D721Med (cell line): ENCODE measurements at places on chromosomes 6 and 20.

DNA sequence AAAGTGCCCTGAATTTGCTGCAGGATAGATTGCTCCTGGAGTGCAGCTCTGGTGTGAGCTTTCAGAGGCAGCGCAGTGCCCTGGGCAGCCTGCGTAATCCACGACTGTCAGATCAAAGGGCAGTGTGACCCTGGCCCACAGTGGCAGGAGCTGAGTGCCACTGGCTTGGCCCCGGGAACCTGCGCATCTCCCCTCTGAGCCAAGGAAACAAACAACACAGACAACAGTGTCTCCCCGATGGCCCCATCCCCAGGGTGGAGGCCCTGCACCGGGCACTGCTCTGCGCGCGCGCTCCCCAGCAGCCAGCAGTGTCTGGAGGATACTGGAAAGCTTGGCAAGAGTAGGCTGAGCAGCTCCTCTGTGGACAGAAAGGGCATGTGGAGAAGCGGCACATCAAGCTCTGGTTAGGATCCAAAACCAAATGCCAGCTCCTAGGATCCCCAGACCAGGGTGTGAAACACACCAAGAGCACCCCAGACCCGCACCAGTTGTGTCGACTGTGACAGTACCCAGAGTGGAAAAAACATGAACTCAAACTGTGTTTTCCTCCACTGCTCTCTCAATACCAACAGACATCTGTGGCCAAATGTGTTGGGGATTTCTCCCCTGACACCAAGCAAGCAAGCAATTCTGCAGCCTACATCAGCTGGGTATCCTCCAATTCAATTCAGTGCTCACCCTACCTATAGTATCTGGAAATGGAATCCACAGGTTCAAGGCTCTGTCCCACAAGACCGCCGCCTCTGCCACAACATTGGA is 26.7 kb downstream of the RBCK1 start:
- DNase-seq = no peak

- DNase-seq = no peak
Observed at GRCh38 chr6:15874821-15875220, 212.0 kb upstream of the DTNBP1 start.

- DNase-seq = no peak
Observed at GRCh38 chr6:53322188-53323029, 26.3 kb downstream of the ELOVL5 start.

GRCh38 chr6:105272786-105273185 is 93.0 kb upstream of the POPDC3 start:
- no peak for DNase-seq

GRCh38 chr20:59683181-59683580 is 78.8 kb downstream of the PHACTR3 start:
- DNase-seq = no peak

- DNase-seq = no peak
Observed at GRCh38 chr20:37315021-37315451, 25.6 kb downstream of the MANBAL start.

GRCh38 chr6:16684896-16685554 is 76.2 kb downstream of the ATXN1 start:
- no peak for DNase-seq

DNA sequence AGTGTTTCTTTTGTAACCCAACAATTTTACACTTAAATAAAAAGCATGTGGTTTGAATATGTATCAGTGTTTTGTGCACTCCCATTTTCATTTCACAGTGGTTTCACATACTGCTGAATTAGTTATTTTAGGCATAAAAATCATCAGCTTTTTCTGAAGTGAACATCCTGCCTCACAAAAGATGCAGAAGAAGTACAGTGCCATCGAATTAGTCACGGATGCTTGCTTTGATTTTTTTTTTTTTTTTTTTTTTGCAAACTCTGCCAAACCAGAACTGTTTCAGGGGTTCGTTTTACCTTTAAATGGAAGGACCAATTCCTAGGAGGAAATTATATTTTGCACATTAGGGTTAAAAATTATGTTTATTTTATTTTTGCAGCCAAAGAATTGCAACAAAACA is 158.6 kb downstream of the RPS12 start:
- no peak for DNase-seq

DNA sequence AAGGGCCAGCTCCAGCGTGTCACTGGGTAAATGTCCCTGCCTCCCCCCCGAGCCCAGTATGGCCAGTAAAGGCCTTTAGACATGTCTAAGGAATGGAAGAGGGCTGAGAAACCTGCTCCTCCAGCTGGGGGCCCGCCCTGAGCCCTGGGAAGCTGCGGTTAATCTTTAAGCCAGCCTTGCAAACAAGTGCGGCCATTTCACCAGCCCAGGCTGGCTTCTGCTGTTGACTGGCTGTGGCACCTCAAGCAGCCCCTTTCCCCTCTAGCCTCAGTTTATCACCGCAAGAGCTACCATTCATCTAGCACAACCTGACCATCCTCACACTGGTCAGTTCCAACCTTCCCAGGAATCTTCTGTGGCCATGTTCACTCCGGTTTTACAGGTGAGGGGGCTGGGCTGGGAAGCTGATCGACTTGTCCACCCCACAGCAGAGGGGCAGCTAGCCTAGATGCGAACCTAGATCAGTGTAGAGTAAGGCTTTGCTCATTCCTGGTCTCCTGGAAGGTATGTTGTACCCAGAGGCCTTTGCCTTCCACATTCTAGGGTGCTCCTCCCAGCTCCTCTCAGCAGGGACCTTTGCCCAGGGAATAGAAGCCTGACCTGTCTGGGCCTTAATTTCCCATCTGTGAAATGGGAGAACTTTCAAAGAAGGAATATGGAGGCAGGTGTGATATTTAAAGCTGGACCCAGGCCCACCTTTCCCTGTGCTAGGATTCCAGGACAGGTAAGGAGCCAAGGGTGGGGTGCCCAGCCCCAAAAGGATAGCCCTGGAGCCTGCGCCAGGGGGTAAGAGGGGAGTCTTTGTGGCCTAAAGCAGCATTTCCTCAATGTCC is 1.2 kb upstream of the SRC start:
- DNase-seq = no peak

DNA sequence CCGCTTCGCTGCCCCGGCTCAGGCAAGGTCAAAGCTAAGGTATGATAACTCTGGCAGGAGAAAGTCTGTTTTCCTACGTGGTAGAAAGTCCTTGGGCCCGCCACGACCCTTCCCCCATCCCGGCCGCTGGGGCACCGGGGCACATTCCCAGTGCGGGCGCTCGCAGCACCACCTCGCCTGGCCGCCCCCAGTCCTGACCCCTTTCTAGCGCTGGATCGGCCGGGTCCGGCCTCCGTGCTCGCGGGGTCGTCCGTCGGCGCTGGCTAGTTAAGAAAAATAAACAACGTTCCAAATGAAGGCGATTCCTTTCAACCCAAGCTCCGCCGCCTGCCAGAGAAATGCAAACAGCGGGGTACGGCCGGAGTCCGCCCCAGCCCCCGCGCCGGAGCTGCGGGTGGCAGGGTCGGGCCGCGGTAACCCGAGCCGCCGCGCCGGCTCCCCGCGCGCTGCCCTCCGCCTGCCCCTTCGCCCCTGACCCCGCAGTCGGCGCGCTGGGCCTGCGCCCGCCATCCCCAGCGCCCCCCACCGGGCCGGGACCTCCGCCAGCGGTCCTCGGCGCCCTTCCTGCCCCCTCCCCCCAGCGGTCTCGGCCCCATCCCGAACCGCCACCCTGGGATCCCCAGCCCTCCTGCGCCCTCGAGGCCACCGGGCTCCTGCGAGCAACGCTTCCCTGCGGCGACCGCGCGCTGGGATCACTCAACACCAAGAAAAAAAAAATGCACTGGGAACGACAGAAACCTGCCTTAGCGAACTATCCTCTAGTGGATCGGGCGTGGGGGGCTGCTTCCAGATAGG is 37.6 kb downstream of the NCR2 start:
- DNase-seq = no peak

DNA sequence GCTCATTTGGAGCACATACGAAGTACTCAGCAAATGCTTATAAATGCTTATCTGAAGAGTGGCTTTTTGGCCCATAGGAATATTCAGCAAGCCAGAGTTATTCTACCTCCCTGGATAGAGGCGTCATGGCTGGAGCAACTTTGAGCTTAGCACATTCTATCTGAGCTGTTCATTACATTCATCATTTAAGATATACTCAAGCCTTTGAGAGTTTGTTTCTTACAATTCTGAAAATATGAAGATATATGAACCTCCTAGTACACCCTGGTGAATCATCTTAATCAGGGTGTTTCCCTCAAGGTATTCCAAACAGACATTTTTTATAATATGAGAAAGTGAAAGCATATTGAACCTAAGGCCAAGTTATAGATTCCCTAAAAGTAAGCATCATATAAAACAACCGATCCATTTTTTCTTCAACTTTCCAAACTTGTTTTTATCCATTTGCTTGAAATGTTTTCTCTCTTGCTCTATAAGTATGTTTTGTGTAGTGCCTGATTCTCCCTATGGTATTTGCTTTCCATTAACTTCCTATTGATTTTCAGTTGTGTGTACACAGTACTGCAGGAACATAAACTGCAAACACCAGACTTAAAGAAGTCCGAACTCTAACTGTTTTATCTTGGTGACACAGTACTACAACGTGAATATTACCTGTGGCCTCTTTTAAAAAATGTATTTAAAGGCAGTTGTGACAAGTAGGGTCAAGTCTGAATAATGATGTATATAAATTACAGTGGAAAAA is 139.7 kb upstream of the PTPRK start:
- no peak for DNase-seq

DNA sequence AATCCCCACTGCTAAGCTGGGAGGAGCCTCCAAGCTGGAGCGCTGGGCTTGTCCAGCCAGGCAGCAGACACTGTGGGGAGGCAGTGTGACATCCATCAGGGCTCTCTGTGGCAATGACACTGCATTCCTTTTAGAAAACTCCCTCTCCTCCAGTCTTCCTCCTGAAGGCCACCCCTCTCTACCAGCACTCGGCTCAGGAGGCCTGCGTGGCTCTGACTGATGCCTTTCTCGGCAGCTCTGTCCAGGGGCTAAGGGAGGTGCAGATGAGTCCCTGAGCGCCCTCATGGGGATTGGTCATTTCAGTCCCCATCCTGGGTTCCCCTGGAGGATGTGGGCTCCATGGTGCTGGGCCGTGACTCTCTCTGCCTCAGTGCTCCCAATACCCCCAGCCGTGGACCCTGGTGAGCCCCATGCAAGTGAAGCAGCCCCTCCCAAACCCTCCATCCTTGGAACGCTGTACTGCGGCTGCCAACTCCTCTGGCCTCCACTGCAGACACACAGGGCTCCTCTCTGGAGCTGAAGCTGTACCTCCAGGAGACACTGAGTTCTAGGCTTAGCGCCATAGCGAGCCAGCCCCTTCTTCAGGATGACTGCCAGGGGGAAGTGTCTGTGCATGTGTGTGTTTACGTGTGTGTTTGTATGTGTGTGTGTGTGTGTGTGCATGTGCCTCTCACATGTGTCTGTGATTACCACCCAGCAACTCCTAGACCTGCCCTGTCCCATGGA is 209.6 kb downstream of the ERMARD start:
- DNase-seq = no peak

GRCh38 chr20:22833851-22834250 is 201.3 kb upstream of the SSTR4 start:
- no peak for DNase-seq

GRCh38 chr6:9521152-9521530 is 893.7 kb downstream of the TFAP2A start:
- no peak for DNase-seq

DNA sequence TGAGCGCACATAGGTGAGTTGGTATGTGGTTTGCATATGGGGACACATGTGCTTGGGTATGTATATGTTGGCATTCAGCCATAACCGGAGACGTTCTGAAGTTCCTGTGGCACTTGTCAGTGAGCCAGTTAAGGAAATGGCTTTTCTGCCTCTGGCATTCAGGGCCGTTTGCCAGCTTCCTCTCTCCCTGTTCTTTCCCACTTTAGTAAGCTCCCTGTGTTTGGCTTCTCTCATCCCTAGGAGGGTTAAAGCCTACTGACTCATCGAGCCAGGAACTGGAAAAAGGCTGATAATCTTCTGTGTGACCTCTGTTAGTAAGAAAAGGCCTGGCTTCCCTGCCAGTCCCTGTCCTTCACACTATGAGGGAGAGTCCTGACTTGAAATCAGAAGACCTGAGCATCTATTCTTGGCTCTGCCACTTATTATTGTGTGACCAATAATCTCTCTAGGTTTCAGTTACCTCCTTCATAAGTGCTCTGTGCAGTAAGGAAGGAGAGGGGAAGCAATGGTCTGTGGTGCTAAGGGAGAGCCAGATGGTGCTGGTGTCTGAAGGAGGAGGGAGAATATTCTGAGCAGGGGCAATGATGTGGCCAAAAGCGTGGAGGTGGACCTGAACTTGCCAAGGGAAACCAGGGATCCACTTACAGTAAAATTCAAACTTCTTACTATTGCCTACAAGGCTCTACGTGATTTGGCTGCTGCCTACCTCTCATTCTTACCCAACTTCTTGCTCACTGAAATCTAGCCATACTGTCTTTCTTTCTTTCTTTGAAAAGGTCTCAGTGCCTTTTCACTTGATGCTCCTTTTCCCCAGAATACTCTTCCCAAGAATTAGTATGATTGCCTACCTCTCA is 31.4 kb downstream of the ACSS2 start:
- no peak for DNase-seq

DNA sequence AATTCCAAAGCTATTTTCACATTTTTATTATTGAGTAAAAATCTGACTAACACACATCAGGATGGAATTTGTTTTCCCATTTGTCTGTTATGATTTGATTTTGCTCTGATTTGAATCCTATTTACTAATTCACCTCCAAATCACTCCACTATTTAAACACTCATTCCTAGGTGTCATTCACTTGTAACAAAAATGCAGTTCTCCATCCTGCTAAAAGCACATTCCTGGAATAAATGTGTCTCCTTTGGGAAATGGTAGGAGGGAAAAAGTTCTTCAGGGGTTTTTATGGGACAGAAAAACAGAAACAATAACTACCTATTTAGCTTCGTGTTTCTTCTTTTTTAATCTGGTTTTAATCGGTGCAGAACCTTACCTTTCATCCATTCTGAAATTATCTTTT is 494.1 kb upstream of the CITED2 start:
- DNase-seq = no peak

GRCh38 chr6:119764927-119765681 is 415.5 kb upstream of the MAN1A1 start:
- no peak for DNase-seq

DNA sequence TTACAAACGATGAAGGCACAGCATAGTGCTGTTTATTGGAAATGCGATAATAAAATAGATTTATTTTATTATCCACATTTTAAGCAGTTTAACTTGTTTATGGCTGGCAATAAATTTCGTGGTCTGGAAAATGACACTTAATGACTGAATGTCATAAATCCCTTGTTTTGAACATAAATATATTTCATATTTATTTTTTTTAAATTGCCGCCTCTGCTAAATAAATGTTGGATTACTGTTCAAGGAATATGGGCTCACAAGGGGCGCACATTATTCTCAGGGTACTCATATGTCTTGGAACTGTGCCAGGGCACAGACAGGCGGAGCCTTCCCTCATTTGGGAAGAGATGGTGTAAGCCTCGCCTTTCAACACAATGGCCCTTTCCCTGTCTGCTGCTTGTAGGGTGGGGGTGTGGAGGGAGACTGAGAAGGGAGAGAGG is 134.3 kb downstream of the PXDC1 start:
- no peak for DNase-seq

- DNase-seq = no peak
Observed at GRCh38 chr6:46353528-46353927, 137.7 kb downstream of the RCAN2 start.
